ENCODE measurements at places on chromosomes 11 and 22.
A peak's percentile ranks its signal among the peaks of the same experiment; 100 is the strongest.

DNA sequence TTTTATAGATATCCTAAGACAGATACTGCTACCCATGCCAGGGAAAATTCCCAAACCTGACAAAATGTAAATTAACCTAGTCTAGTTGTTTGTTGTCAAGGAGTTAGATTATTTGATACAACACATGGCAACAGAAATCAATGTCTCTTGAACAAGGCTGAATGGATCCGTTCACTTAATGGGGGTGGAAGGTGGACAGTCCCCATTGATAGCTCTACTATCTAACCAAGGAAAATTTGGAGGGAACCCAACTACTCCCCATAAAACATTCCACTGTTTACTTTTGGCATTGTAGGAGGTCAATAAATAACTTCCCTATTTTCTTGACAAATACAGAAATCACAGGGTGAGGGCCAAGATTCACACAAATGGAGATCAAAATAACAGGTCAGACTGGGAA is 117.9 kb upstream of the GRIA4 start:
- no peak overlapping the region for H3K4me3 ChIP-seq
- no peak for DNase-seq
- no peak overlapping the region for H3K27ac ChIP-seq
- no peaks in the 10 kb centered on the region for H3K27me3 ChIP-seq

- no peaks in the 10 kb centered on the region for H3K27me3 ChIP-seq
- peaks cover 2% of the 10 kb centered on the region for H3K4me1 ChIP-seq
- no peak overlapping the region for H3K4me3 ChIP-seq
Observed at GRCh38 chr11:87020336-87020735, 17.4 kb upstream of the TMEM135 start.

DNA sequence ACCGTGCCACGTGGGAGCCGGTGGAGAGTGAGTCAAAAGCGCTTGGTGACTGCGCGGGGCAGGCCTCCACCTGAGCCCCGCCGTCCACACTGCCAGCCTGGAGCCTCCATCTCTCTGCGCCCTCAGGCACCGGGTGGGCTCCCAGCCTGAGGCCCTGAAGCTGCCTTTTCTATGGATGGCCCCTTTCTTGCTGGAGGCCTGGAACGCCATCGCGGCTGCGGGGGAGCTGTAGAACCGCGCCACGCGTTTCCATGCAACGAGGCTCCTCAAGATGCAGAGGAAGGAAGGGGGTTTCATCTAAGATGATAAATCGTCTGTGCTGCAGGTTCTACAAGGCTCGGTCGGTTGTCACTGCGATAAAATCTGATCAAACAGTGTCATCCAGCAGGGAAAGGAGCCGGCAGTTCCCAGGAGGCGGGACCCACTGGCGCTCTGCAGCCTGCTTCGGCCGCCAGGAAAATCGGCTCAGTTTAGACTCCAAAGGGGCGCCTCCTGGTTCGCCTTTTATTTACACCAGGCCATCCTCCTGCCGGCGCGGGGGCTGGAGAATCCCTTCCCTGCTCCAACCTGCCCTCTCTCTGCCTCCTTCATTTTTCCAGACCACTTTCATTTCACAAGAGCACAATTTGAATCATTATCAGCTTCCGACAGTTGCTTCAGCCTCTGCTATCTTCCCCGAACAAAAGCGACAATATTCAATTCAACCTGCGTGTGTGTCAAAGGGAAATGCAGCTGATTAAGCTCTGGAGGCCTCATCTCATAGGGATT is 624.4 kb downstream of the BRD1 start:
- H3K36me3 ChIP-seq, result no peaks in the 10 kb centered on the region
- DNase-seq, result no peak
- H3K27ac ChIP-seq, result no peak overlapping the region
- H3K4me3 ChIP-seq, result no peak overlapping the region
- H3K27me3 ChIP-seq, result no peaks in the 10 kb centered on the region
- H3K4me1 ChIP-seq, result no peaks in the 10 kb centered on the region

GRCh38 chr11:57567515-57568329 is at the start of gene UBE2L6:
Gene UBE2L6, minus strand, starts transcription at chr11:57567672. Its CDS starts 61 bp downstream, at chr11:57567611.
- H3K27ac ChIP-seq, result no peak within 1 kb of the TSS
- no peak for DNase-seq
- H3K36me3 ChIP-seq, result no peaks in the 10 kb centered on the region
- H3K27me3 ChIP-seq, result no peaks in the 10 kb centered on the region

GRCh38 chr11:125679397-125679796 is 1.2 kb downstream of the ACRV1 start:
- no peaks in the 10 kb centered on the region for H3K4me1 ChIP-seq
- H3K4me3 ChIP-seq, result no peak overlapping the region
- no peak overlapping the region for H3K27ac ChIP-seq
- no peaks in the 10 kb centered on the region for H3K36me3 ChIP-seq
- DNase-seq, result no peak

- H3K27ac ChIP-seq, result no peak overlapping the region
- H3K4me3 ChIP-seq, result no peak overlapping the region
- H3K27me3 ChIP-seq, result no peaks in the 10 kb centered on the region
- no peaks in the 10 kb centered on the region for H3K36me3 ChIP-seq
Observed at GRCh38 chr11:2205214-2205720, 33.7 kb upstream of the TH start.

DNA sequence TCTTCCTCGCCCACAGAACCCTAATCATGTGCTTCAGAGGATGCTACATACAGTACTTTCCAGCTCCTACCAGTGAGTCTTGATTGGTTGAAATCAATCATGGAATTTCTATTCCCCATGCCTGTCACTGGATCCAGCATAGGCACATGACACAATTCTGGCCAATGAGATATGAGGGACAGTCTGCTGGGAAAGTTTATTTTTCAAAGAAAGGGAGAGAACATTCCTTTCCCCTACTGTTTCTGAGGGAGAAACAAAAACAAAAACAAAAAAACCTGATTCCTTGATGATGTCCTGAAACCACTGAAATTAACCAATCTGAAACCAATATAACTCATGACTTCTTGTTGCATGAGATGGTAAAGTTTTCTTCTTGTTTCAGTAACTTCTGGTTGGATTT is 3.3 kb upstream of the RCN1 start:
- DNase-seq, result no peak
- no peak overlapping the region for H3K27ac ChIP-seq
- H3K36me3 ChIP-seq, result no peaks in the 10 kb centered on the region
- H3K4me3 ChIP-seq, result no peak overlapping the region
- H3K27me3 ChIP-seq, result no peaks in the 10 kb centered on the region

GRCh38 chr11:7941146-7941545 is 362 bp downstream of the OR10A3 start:
- no peaks in the 10 kb centered on the region for H3K4me1 ChIP-seq
- no peak overlapping the region for H3K4me3 ChIP-seq
- no peak overlapping the region for H3K27ac ChIP-seq
- H3K36me3 ChIP-seq, result no peaks in the 10 kb centered on the region

- no peak overlapping the region for H3K4me3 ChIP-seq
- H3K36me3 ChIP-seq, result no peaks in the 10 kb centered on the region
- no peaks in the 10 kb centered on the region for H3K27me3 ChIP-seq
- peaks cover 4% of the 10 kb centered on the region for H3K4me1 ChIP-seq
- DNase-seq, result no peak
Observed at GRCh38 chr11:68954836-68955606, 25.8 kb downstream of the MRGPRD start.

DNA sequence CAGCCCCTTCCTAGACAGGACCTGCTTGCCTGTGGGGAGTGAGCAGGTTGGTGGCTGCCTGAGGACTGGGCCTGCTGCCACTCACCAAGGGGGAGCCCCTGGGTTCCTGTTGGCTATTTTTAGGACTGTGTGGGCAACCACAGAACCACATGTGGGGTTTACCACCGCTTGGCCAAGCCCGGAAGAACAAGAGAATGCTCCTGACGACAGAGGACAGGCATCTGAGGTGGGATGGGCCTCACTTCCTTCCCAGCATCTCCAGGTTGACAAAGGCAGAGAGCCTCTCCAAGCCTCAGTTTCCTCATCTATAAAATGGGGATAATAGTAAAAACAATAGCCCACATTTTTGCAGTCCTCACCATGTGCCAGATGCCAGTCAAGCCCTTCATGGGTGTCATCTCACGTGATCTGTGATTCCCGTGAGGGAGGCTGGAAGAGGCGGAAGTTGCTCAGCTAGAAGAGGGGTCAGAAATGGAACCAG is 43.6 kb downstream of the LRRC32 start:
- no peak overlapping the region for H3K4me3 ChIP-seq
- no peaks in the 10 kb centered on the region for H3K4me1 ChIP-seq
- H3K27ac ChIP-seq, result no peak overlapping the region
- H3K36me3 ChIP-seq, result no peaks in the 10 kb centered on the region

GRCh38 chr11:36509201-36509639 is 852 bp downstream of the TRAF6 start:
- no peak overlapping the region for H3K27ac ChIP-seq
- no peak for DNase-seq
- no peaks in the 10 kb centered on the region for H3K4me1 ChIP-seq
- peak overlapping the region; percentile 71 for H3K4me3 ChIP-seq

DNA sequence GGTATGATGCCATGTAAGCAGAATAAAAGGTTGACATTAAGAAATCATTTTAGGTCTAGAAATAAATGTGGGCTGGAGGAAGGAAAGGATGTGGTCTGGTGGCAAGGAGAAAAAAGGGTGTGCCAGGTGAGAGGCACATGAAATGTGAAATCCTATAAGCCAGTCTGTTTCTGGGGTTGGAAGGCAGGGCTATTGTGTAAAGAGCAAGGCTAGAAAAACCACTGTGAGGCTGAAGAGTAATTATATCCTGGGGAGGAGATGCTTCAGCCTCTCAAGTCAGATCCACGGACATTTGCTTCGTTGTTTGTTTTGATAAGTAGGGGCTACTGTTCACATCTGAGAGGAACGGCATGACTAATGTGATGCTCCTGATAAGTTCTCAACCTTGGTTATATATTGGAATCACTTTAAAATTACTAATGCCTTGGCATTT is 77.5 kb upstream of the CTSC start:
- H3K27ac ChIP-seq, result no peak overlapping the region
- H3K4me1 ChIP-seq, result no peaks in the 10 kb centered on the region
- H3K27me3 ChIP-seq, result no peaks in the 10 kb centered on the region
- no peak overlapping the region for H3K4me3 ChIP-seq

GRCh38 chr11:69442807-69443137 is 38.7 kb upstream of the LINC01488 start:
- peaks cover 16% of the 10 kb centered on the region for H3K4me1 ChIP-seq
- H3K27ac ChIP-seq, result no peak overlapping the region

DNA sequence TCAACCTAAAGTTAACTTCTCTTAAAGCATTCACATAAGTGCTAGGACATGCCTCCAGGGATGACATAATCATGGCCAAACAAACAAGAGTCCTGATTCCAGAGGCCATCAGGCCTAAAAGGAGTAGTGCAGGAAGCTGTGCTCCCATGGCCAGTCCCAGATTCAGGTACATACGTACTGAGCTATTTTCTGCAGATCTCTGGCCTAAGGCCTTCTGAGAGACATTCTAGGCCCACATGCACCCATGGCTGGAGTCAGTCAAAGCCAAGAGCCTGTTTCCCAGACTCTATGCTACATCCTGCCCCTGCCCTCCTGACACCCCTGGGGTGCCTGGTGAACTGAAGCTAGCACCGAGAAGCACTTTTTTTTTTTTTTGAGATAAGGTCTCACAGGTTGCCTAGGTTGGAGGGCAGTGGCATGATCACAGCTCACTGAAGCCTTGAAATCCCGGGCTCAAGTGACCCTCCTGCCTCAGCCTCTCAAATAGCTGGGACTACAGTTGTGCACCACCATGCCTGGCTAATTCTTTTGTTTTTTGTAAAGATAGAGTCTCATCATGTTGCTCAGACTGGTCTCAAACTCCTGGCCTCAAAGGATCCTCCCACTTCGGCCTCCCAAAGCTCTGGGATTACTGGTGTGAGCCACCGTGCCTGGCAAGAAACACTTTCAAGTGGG is 553 bp downstream of the CD3D start:
- no peak for DNase-seq
- no peaks in the 10 kb centered on the region for H3K4me1 ChIP-seq
- H3K4me3 ChIP-seq, result no peak overlapping the region
- no peak overlapping the region for H3K27ac ChIP-seq
- H3K27me3 ChIP-seq, result no peaks in the 10 kb centered on the region

GRCh38 chr22:25729016-25729995 is 12.7 kb upstream of the MYO18B start:
- no peak overlapping the region for H3K27ac ChIP-seq
- H3K27me3 ChIP-seq, result no peaks in the 10 kb centered on the region
- H3K4me3 ChIP-seq, result no peak overlapping the region
- H3K4me1 ChIP-seq, result peaks cover 3% of the 10 kb centered on the region
- no peaks in the 10 kb centered on the region for H3K36me3 ChIP-seq

DNA sequence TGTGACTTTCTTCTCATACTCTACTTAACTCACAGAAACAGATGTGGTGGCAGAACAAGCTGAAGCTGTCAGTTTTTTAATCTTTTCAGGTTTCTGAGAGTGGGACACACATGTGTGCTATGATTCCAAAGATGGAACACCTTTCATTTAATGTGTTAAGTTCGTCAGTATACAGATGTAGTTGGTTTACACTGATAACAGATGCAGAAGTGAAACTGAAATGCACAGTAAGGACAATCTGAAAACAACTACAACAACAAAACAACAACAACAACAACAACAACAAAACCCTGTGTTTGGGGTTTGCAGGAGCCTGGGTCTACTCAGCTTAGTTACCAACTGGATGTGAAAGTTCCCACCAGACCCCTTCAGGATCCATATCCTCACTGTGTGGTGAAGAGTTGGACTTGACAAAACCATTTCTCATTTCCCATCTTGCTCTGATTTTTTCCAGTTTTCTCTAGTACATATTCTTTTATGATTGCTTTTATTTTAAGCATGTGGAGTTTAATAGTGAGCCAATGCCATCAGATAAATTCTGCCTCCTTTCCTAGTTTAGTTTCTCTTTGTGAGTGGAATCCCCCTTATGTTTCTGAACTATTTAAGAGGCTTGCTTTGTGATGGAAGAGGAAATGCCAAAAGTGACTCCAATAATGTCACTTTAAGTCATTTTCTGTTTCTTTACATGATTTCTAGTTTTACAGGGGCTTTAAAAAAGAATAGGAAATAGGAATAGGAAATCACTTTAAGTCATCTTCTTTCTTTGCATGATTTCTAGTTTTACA is 47.8 kb downstream of the ARHGAP42 start:
- no peaks in the 10 kb centered on the region for H3K36me3 ChIP-seq
- no peak overlapping the region for H3K4me3 ChIP-seq
- peaks cover 2% of the 10 kb centered on the region for H3K4me1 ChIP-seq
- H3K27me3 ChIP-seq, result no peaks in the 10 kb centered on the region
- no peak for DNase-seq

- no peaks in the 10 kb centered on the region for H3K27me3 ChIP-seq
- no peaks in the 10 kb centered on the region for H3K36me3 ChIP-seq
- no peaks in the 10 kb centered on the region for H3K4me1 ChIP-seq
- no peak overlapping the region for H3K4me3 ChIP-seq
- no peak for DNase-seq
Observed at GRCh38 chr11:71895961-71896360, 17.7 kb downstream of the DEFB131B start.

Data from iPS DF 6.9 (cell line).